ENCODE measurements at places on chromosomes 1 and 21.

GRCh38 chr1:99600782-99601181, 45.1 kb upstream of the PALMD start:
- DNase-seq, result no peak

GRCh38 chr1:116808200-116808847, 54.1 kb downstream of the CD2 start:
- DNase-seq, result no peak

DNA sequence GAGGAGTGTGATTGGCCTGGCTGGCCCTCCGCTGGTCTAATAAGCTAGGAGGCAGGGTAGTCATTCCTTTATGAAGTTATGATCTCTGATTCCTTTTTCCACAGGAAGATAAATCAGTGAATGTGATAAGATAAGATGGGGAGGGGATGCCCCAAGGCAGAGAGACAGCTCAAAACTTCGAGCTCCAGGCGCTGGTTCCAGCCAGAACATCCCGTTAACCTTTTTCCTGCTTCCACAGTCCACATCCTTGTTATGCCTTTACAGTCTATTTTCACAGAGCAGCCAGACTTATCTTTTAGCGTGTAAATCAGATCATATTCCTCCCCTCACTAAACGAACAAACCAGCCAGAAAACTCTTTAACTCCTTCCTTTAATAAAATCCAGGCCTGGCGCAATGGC, 38.5 kb upstream of the BMP8B start:
- DNase-seq, result no peak

- no peak for DNase-seq
Measured at GRCh38 chr1:168687816-168688215, 41.2 kb downstream of the DPT start.

- DNase-seq, result peak; percentile 68
Measured at GRCh38 chr1:40143891-40144575, 17.2 kb upstream of the RLF start.

- no peak for DNase-seq
Measured at GRCh38 chr1:221695301-221695700, 46.6 kb downstream of the DUSP10 start.

- DNase-seq, result peak; percentile 51
Measured at GRCh38 chr21:43921571-43921978, 56.6 kb downstream of the AGPAT3 start.

DNA sequence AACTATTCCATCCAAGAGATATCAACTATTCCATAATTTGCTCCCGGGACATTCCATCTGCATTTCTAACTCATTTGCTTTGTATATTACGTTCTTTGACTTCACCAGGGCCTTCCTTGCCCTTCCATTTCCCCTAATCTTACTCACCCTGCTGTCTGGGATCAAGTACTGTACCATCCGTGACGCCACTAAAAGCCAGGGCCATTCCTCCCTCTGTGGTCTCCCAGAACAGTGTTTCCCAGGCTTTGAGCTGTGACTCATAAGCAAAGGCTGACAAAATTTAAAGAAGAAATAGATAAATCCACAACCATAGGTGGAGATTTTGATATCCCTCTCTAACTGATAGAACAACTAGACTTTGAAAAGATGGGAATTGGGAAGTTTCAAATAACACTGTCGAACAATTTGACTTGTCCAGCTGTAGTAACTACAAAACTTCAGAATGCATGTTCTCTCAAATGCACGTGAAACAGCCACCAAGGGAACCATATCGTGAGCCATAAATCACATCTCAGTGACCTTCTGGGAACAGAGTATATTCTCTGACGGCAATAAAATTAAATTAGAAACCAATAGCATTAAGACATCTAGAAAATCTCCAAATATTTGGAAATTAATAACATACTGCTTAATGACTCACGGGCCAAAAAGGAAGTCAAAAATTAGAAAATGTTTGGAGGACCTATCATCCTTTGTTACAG, 501.0 kb downstream of the SETD4 start:
- DNase-seq, result no peak

DNA sequence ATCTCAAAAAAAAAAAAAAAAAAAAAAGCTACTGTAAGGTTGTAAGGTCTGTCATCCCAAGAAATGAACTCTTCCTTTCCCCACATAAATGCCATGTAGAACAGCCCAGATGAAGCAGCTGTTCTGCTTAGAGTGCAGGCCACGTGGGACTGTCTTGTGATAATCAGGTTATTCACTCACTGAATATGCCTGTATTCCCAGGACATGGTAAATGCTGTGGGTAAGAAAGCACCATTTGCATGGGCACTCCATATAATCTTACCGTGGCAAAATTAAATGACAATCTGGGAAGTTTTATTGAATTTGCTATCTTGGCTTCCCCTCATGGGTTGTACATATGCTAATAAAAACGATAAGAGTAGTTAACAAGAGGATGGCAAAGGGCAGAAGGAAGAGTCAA, 13.8 kb downstream of the RGS5 start:
- no peak for DNase-seq

- DNase-seq, result no peak
Measured at GRCh38 chr21:42583477-42584295, 69.7 kb upstream of the PDE9A start.

- DNase-seq, result no peak
Measured at GRCh38 chr1:209800984-209801834, 4.7 kb downstream of the IRF6 start.

GRCh38 chr1:183604038-183604808, 14.0 kb upstream of the NCF2 start:
- DNase-seq, result no peak

GRCh38 chr1:20124456-20125057, 5.2 kb upstream of the PLA2G2D start:
- DNase-seq, result no peak

GRCh38 chr1:199619223-199619622, 408.3 kb upstream of the NR5A2 start:
- no peak for DNase-seq

- peak; percentile 16 for DNase-seq
Measured at GRCh38 chr1:89780721-89781120, 40.1 kb upstream of the LRRC8D start.

- DNase-seq, result peak; percentile 40
Measured at GRCh38 chr1:156504438-156504813, 3.9 kb upstream of the MEF2D start.

GRCh38 chr1:191151321-191151807, 673.7 kb upstream of the BRINP3 start:
- DNase-seq, result no peak

- DNase-seq, result no peak
Measured at GRCh38 chr1:58072450-58072849, 474.1 kb downstream of the OMA1 start.

GRCh38 chr1:171588230-171588629, 33.8 kb upstream of the MYOCOS start:
- DNase-seq, result no peak

- DNase-seq, result no peak
Measured at GRCh38 chr1:218829097-218829496, 344.6 kb upstream of the LYPLAL1 start.

DNA sequence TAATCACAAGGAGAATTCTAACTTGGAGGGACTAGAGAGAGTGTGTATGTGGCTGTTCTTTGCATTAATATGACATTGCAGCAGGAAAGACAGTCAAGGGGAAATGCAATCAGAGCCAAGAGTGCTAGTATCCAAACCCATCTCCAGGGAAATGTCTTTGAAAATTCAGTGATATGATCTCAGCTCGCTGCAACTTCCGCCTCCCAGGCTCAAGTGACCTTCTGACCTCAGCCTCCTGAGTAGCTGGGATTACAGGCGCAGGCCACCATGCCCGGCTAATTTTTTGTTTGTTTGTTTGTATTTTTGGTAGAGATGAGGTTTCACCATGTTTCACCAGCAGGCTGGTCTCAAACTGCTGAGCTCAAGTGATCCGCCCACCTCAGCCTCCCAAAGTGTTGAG, 16.3 kb downstream of the VASH2 start:
- no peak for DNase-seq

GRCh38 chr1:203199481-203199815, 12.9 kb upstream of the CHI3L1 start:
- DNase-seq, result no peak

DNA sequence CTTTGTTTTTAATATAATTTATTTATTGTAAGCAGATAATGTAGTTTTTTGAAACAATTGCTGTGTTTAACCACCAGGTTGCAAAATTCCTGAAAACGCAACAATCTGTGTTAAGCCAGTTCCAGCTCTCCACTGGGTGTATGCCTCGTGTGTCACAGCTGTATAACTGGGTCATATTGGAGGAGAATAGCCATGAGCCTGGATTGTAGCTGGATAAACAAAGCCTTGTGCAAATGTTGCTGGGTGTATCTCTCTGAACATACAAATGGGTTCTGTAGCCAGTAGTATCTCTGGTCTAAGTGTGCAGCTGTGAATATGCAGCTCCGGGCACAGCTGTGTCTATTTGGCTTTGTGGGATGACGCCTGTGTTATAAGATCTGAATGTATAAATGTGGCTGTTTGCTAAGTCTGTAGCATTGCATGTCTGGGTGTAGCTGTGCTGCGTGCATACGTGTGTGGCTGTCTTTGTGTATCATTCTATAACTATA, 2.8 kb downstream of the TCEA3 start:
- no peak for DNase-seq

GRCh38 chr21:42644223-42645208, 8.9 kb upstream of the PDE9A start:
- no peak for DNase-seq

- DNase-seq, result no peak
Measured at GRCh38 chr1:87968197-87968955, 639.7 kb downstream of the LMO4 start.

DNA sequence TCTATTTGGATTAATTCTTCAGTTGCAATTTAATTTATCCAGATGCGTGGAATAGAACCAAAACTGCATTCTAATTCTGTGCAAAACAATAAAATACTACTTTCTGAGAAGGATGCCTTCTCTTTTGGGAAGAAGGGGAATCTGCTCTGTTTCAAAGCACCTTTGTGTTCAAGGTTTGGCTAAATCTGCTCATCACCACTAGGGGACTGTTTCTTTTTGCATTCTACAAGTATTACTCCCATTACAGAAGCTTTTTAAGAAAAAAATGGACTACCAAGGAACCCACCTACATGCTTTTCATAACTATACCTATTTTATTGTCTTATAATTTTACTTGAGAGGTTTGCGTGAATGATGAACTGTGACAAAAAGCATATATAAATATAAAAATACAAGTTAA, 18.2 kb downstream of the MRPS6 start:
- DNase-seq, result no peak

- DNase-seq, result no peak
Measured at GRCh38 chr1:87894062-87894461, 565.4 kb downstream of the LMO4 start.

DNA sequence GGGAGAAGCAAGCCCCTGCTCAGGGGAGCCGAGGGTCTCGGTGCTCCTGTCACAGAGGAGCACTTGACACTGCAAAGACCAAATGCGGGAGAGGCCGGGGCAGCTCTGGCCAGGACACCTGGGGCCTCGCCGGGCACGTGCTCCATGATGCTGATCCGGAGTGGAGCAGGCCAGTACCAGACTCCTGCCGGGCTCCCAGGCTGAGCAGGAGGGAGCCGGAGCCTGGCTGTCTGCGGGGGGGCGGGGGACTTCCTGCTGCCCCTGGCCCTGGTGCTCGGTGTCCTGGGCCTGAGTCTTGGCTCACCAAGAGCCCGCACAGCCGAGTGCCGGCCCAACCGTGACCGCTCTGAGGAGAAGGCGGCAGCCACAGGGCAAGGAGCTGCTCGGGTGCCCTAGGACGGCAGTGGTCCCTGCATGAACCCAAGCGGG, 38.5 kb upstream of the TMEM52 start:
- no peak for DNase-seq

DNA sequence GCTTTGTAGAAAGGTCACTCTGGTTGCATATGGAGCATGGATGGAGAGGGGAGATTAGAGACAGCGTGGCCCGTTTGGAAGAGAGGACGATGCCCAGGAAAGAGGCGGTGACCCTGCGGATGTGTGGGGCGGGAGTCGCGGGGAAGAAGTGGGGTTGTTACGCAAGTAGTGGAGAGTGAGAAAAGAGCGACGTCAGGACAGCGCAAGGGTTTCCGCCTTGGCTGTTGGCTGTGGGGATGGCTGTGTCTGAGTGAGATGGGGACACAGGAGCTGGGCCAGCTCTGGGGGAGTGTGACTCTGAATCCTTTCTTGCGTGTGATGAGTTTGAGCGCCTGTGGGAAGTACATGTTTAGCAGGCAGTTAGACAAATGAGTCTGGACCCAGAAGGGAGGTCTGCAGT, 3.8 kb downstream of the B4GALT2 start:
- no peak for DNase-seq

DNA sequence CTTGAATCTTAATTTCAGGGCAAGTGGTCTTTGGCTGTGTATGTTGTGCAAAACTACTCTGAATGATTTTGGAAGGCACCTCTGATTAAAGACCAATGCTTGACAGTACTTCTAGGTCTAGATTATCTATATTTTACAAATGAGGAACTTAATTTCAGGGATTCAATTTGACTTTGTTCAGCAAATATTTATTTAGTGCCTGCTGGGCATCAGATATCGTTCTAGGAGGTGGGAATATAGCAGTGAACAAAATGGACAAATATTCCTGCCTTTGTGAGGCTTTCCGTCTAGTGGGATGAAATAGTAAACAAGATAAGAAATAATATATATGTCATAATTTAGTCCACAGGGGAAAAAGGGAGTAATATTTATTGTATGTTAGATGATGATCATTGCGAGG, 4.7 kb downstream of the ZNF326 start:
- DNase-seq, result no peak

GRCh38 chr1:169568497-169568896, 17.8 kb downstream of the F5 start:
- DNase-seq, result no peak

DNA sequence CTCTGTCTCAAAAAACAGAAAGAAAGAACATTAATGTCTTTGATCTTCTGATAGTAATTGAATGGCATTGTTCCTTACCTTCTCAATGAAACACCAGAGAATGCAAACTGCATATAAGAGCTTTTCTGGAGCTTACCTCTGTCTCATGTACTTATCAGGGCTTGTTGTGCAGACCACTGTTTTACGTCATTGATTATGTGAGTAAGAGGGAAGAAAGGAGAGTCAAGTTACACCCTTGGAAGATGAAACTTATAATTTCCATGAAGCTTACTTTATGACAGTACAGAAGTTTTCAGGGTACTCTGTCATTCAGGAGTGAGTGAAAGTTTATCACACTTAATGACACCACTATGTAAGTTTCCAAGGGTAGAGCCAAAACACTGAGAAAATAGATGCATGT, 49.0 kb upstream of the MAB21L3 start:
- DNase-seq, result no peak

- DNase-seq, result no peak
Measured at GRCh38 chr1:938711-939489, 15.2 kb downstream of the SAMD11 start.

DNA sequence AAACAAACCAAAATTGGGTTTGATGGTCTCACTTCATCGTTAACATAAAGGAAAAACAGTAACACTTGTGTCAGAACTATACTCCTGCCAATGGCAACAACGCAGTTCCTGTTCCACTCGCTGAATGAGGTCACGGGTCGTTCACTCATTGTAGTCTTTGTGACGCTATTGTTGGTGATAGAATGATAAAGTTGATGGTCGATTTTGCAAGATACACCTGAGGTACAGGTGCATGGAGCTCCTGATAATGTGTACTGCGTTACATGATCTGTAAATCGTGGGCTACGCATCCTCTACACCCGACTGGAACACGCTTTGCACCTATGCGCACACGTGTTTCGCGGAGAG, 391 bp upstream of the CENPS start:
- DNase-seq, result no peak

GRCh38 chr21:46334351-46335140, 10.6 kb downstream of the PCNT start:
- no peak for DNase-seq
